Activated CD4-positive, alpha-beta T cell treated with anti-CD3 and anti-CD28 coated beads, Interleukin-2, amount 10 ng/mL, durations not matched to agents 24 days and 14 days (primary cell): ENCODE measurements at places on chromosomes 12 and 14.

- DNase-seq = no peak
Observed at GRCh38 chr14:104262515-104263514, 124.4 kb downstream of the KIF26A start.

DNA sequence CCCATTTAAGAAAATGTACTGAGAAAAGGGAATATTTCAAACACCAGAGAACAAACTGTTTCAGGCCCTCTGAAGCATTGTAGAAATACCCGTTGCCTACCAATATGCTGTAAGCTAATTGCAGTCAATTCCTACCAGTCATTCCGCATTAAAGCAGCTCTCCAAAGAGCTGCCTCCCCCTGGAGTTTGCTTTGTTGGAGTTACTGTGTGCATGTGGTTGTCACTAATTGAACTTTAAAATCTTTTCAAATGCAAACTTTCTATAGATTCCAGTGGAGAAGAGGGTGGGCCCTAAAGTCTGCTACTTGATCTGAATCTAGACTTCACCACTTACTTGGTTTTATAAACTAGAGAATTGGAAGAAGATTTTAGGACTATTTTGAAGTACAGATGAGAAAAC, 112.7 kb downstream of the PLXNC1 start:
- no peak for DNase-seq

DNA sequence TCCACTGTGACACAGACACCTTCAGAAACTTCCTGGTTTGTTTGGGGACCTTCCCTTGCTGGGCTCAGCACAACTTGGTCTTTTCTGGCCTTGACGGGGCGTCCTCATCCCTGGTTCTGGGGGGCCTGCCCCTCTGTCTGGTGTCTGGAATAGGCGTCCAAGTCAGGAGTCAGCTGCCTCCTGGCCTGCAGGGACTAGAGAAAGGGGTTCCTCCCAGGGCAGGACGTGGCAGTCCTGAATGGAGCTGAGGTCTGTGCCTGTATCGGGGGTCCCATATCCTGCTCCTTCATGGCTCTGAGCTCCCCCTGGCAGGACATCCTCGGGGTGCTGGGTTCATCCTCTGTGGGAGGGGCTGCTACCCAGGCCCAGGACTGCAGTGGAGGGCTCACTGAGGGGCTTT, 384.0 kb downstream of the TMEM121 start:
- no peak for DNase-seq

DNA sequence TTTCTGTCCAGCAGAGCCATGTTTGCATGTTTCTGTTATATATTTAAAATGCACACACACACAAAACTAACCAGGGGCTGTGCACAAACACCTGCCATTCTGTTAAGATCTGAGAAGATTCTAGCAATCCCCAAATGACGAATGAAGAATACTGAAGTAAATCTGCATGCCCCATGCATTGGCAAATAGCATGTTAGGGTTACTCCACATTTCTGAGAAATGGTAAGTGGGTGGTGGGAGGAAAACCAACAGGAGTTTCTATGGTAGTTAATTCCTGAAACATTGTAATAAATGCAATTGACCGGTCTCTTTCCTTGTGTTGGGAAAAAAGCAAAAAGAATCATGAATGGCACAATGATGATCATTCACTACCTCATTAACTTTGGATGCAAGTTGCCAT, 318.0 kb downstream of the BCAT1 start:
- no peak for DNase-seq
